DMS53 (cell line): ENCODE measurements at places on chromosomes 1 and 21.

GRCh38 chr1:183817576-183818288 lies 12.8 kb downstream of the RGL1 start:
- no peak for DNase-seq

- DNase-seq: peak; percentile 92
These were observed 8.0 kb downstream of the PLXNA2 start for GRCh38 chr1:208235982-208236761.

GRCh38 chr1:206633708-206634121 lies 1.6 kb upstream of the DYRK3 start:
- DNase-seq: no peak

DNA sequence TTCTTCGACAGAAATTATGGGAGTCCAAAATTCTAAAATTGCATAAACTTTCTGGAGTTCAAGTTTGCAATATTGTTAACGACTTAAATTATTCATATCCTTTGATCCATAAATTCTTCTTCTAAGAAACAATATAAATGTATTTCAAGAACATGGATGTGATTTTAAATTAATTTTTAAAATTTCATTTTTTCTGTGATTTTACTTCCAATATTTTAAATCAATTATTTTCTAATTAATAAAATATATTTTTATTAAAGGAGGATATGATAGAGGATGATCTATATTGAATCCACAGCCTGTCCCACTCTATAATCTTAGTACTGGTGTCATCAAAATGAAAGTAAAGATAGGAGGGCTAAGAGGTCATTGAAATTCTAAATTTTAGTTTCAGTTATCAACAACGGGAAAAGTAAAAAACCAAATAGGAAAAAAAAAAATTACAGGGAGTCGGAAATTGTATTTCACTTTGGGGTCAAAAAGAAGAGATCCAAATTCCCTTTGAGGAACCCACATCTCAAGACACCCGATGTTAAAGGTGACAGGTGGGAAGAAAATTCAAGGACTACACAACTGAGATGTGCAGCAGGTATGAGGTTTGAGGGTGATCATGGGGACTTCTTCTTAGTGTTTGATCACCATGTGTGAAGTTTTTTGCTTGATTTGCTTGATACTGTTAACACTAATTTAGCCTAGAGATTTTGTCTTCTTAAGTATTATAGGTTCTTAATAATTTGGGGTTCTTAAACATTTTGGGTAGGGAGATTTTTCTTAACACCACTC lies 154.8 kb upstream of the RGS18 start:
- no peak for DNase-seq

DNA sequence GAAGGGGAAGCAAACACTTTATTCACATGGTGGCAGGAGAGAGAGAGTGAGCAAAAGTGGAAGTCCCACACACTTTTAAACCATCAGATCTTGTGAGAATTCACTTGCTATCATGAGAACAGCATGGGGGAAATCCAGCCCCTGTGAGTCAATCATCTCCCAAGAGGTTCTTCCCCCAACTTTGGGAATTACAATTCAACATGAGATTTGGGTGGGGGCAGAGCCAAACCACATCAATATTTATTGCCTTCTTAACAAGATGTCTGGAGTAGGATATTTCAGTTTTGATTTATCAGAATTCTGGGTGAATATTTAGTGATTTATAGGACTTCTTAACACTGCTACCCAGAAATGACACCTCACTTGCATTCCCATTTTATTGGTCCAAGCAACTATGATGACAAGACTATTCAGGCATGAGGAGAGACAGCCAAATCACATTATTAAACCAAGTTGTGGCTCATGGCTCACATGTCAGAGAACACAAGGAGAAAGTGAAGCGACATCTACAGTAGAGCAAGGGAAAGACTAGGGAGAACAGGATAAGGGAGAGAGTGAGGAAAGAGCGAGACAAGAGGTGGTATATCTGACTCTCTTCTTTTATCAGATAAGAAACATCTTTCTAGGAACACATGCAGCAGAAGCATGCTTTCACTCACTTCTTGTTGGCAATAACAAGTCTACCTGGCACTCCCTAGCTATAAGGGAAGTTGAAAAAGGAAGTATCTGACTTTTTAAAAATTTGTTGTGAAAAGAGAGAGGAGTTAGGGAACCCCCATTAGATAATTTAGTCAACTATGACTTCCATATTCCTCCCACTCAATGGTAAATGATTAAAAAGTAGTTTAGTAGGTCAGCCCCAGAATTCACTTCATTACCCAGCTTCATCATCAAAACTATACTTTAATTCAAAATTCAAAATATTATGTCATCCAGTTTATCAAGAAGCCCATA lies 36.6 kb upstream of the PTPRC start:
- DNase-seq: no peak

DNA sequence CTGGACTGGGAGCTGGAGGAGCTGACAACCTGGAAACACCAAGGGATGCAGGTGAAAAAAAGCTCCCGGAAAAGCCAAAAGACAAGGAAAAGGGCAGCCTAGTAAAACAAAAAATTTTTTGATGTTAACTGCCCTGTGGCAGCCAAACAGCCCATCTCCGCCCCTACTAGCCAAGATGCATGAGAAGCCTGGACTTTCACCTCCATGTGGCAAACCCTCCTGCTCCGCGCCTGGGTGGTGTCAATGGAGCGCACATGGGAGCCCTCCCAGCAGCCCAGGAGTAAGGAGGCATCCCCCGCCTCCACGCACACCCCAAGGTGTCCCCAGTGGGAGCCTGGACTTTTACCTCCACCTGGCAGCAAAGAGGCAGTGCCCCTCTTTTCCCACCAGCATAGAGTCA lies 30.5 kb downstream of the LEMD1 start:
- DNase-seq: no peak
